ENCODE measurements at places on chromosomes 3 and 15.

DNA sequence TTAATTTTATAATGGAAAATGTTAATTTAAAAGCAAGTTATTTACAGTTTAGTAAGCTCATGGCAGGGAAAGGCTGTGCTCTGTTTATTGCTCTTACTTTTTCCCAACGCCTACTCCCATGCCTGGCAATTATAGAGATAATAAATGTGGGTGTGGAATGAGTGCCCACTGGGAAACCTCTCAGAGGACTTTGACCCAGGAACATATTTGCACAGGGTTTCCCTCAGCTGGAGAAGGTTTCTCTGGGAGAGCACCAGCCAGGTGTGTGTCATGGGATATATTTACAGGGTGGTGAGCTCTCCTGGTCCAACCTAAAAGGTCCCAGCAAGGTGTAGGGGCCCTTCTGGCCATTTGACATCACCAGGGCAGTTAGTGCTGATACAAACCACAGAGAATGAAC, 27.9 kb downstream of the ZNF710 start:
- DNase-seq = no peak

DNA sequence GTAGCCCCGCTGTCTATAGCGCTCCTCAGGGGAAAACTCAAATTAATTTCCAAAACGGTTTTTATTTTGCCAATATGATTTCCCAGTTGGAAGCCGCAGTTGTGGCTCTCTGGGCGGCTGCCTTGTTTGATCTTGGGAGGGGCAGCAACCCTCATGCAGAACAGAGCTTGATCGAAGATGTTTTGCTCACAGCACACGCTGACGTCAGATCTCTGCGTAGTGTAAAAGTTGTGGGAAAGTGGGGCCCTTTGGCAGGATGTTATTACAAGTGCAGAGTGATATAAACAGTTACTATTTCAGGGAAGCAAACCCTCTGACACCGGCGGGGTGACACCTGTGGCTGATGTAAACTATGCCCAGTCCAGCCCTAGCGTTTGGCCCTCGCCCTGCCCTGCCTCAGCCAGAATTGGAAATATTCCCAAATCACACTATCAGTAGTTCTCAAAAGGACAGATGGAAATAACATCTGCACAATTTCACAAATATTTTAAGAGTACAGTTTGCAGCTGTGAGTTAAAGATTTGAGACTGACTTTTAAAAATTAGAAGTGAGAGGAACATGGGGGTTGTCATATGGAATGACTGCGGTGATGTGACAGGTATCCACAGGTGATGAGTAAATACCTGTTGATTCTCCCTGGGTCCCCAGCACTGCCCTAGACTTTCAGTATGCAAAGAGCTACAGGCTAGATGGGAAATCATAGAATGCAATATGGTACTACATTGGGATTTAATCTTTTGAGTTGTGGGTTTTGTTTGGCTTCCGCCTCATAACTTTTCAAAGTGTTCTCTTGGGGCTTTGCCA, 1.7 kb downstream of the SYNM start:
- DNase-seq = no peak

DNA sequence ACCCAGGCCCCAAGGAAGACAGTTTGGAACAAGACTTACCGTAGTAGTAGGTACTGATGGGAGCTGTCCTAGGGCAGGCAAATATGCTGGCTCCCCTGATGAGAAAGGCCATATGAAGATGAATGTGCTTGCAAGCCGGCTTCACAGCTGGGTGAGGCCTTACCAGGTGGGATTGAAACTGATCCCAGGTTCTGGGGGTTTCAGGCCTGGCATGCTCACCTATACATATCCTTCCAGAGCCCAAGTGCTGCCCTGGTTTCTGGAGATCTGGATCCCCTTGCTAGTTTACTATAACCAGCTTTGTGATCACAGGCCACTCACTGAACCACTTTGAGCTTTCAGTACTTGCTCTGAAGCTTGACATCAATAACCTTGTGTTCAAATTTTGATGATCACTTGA, 274.3 kb downstream of the EPHB1 start:
- DNase-seq = no peak

DNA sequence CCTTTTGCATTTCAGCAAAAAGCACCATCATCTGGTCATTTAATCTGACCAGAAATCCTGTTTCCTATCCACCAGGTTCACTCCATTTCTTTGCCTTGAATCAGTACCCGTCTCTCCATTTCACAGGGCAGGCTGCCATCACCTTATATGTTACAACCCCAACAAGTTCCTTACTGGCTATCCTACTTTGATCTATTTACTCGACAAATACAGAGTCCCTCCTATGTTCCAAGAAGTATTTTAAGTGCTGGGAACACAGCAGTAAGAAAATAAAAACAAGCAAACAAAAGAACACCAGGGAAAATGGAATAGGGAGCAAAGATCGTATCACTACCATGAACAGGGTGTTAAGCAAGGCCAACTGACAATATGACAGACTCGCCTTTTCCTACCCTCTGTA, 295.2 kb upstream of the WNT5A start:
- DNase-seq = no peak

- DNase-seq = no peak
These were observed 109.8 kb upstream of the SLC6A11 start for GRCh38 chr3:10706156-10706739.

DNA sequence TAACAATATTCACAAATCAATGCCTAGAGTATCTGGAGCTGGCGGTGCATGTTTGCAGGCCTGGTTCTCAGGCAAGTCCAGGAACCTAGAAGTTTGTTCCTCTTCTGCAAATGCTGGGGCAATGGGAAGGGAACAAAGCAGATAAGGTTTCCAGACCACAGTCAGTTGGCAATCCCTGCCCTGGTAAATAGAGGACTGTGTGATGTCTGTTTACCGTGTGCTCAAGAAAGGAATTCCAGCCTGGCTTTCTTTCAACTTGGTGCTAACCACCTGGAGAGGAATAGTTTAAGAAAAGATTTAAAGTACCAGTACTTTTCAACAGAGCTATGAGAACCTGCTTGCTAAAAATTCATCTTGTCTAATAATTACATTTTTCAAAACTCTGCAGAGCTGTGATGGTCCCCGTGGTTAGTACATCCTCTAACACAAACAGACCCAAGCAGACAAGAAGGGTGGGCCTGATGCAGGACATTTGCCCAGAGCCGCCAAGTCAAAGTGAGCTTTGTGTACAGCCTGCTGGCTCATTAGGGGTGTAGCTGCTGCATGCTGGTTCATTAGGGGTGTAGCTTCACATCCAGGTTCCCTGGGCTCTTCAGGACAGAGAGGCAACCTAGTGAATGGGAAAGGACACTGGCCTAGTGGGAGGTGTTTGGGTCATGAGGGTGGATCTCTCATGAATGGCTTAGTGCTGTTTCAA, 220.5 kb downstream of the SQOR start:
- DNase-seq = no peak

GRCh38 chr3:160475884-160476283, 26.3 kb upstream of the TRIM59 start:
- DNase-seq = no peak
